ENCODE measurements at places on chromosomes 5 and 9.
A peak's percentile ranks its signal among the peaks of the same experiment; 100 is the strongest.

DNA sequence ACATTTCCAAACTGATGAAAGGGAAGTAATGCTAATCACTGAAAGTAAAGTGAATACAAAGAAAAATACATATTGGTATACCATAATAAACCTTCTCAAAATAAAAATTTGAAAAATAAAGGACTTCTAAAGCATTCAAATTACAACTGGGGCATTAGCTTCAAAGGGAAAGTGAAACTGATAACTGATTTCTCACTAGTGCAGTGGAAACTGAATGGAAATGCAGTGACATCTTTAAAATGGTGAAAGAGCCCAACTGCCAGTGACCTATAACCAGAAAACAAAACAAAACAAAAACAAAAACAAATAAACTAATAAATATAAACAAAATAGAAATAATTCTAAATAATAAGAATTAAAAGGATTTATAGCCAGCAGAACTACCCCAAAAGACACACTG lies 297.5 kb upstream of the GRIN3A start:
- no peaks in the 10 kb centered on the region for H3K27me3 ChIP-seq
- no peak overlapping the region for H3K27ac ChIP-seq
- no peak for DNase-seq
- H3K4me3 ChIP-seq = no peak overlapping the region
- H3K36me3 ChIP-seq = no peaks in the 10 kb centered on the region

DNA sequence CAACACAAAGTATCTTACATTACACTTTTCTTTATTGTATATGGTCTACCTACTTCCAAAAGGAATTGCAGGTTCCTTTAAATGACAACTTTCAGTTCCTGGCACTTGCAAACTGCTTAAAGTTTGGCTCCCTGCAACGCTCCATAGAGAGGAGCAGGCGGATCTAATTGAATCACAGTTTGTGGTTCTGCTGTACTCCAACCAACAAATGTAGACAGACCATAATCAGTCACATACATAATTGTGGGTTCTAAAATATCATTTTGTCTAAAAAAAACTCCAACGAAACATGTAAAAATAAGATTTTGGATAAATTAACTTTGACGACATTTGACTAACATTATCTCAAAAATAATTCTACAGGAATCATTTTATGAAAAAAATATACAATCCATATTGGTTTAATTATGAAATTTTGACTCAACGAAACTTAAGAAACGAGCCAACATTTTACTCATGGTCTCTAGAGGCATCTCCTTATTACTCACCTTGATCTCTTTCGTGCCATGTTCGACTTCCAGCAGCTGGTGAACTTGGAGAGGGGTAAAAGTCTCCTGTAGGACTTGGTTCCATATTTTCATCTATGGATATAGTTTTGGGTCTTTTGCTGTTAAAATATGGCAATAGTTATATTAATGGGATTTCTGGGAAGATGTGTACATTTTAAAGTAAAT lies 167.6 kb downstream of the NFIB start:
- DNase-seq = no peak
- H3K36me3 ChIP-seq = no peaks in the 10 kb centered on the region
- no peak overlapping the region for H3K27ac ChIP-seq
- H3K4me3 ChIP-seq = no peak overlapping the region

GRCh38 chr9:6417186-6417585 lies 4.2 kb downstream of the UHRF2 start:
- H3K27me3 ChIP-seq = no peaks in the 10 kb centered on the region
- DNase-seq = no peak
- no peak overlapping the region for H3K4me3 ChIP-seq
- H3K36me3 ChIP-seq = no peaks in the 10 kb centered on the region
- H3K27ac ChIP-seq = no peak overlapping the region
- H3K4me1 ChIP-seq = peaks cover 11% of the 10 kb centered on the region

DNA sequence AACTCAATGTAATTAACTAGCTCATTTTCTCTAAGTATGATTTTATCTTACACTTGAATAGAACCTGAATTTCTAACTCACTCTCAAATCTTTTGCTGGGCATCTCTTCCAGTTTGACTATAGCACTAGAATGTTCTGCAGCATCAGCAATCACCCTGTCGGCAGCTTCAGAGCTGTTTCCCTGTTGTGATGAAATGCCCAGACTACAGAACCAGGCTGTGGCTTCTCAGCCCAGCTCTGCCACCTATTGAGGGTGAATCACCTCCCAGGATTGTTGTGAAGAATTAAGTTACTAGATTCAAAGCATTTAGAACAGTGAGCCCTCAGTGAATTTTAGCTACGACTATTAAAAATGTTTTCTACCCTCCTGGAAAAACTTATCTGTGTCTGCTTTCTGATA lies 90.4 kb upstream of the ANKRD55 start:
- no peaks in the 10 kb centered on the region for H3K36me3 ChIP-seq
- peaks cover 15% of the 10 kb centered on the region for H3K4me1 ChIP-seq
- H3K27me3 ChIP-seq = no peaks in the 10 kb centered on the region
- no peak overlapping the region for H3K4me3 ChIP-seq
- peak; percentile 58 for DNase-seq

DNA sequence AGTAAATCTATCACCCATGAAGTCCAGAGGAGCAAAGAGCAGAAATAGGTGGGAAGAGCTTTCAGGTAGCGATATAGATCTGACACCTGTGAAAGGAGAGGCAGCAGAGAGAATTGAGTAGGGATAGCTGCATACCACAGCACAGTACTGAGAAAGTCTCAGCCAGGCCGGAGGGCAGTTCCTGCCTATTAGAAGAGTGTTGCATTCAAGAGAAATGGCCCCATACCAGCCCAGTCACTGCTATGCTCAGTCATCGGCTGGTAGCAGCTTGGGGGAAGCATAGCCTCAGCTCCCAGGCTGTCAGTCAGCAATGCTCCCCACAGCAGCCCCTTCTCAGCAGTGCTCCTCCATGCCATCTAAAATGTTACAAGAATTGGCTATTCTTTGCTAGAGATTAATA lies 285.1 kb upstream of the CDH6 start:
- H3K4me3 ChIP-seq = no peak overlapping the region
- no peak overlapping the region for H3K27ac ChIP-seq
- H3K4me1 ChIP-seq = no peaks in the 10 kb centered on the region
- no peaks in the 10 kb centered on the region for H3K27me3 ChIP-seq
- no peaks in the 10 kb centered on the region for H3K36me3 ChIP-seq

GRCh38 chr9:106417685-106418084 lies 445.3 kb upstream of the ZNF462 start:
- no peak overlapping the region for H3K4me3 ChIP-seq
- H3K36me3 ChIP-seq = no peaks in the 10 kb centered on the region
- DNase-seq = no peak
- H3K27me3 ChIP-seq = no peaks in the 10 kb centered on the region
- no peak overlapping the region for H3K27ac ChIP-seq
- H3K4me1 ChIP-seq = peaks cover 21% of the 10 kb centered on the region

Measured in hepatocyte (in vitro differentiated cells).